ENCODE measurements at places on chromosomes 1 and 21.

DNA sequence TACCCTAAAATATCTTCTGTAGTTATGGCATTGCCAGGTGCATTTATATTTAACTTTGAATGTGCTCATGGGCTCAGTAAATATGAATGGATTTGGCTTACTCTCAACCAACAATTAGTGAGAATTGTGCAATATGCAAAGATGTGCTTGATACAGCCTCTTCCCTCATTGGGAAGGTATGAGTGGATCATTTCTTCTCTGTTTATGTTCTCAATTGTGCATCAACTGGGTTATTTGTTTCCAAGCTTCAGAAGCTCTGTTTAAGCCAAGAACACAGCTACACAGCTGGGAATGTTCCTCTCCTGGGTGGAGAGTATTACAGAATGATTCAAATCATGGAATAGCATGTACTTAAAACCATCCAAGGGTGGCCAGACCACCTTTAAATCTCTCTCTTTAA lies 17.6 kb upstream of the MAP1LC3C start:
- DNase-seq = no peak

DNA sequence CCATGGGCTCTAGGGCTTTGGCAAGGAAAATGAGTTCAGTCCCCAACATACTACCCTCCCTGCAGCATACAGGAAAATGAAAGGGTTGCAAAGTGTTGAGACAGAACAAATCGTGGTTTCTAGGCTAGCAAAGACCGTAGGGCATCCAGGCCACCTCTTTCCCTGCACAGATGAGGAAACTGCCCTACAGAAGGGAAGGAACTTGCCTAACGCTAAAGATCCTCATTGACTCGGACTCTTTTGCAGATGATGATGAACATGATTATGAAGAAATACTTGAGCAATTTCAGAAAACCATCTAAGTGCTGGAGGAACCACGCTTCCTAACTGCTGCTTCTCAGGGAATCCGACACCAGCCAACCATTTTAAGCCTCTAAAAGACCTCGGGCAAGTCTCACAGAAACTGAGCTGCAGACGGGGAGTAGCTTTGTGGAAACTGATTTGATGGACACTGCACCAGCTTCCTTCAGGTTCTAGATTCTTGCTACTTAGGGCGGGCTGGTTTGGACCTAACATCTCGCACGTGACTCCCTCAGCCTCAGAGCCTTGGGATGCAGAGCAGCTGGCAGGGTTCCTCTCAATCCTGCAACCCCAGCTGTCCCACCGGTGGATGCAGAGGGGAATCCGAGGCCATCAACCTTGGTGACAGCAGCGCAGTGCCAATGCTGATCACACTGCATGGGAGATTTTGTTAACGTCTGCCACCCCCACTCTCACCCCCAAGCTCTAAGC lies 13.4 kb downstream of the THEMIS2 start:
- no peak for DNase-seq

GRCh38 chr1:187157115-187157514 lies 328.4 kb downstream of the PLA2G4A start:
- no peak for DNase-seq

GRCh38 chr1:6962996-6963911 lies 178.0 kb downstream of the CAMTA1 start:
- DNase-seq = no peak

- DNase-seq = no peak
Observed at GRCh38 chr21:28063241-28064216, 929.1 kb downstream of the LTN1 start.

- DNase-seq = no peak
Observed at GRCh38 chr1:243234978-243235647, 20.0 kb downstream of the CEP170 start.

DNA sequence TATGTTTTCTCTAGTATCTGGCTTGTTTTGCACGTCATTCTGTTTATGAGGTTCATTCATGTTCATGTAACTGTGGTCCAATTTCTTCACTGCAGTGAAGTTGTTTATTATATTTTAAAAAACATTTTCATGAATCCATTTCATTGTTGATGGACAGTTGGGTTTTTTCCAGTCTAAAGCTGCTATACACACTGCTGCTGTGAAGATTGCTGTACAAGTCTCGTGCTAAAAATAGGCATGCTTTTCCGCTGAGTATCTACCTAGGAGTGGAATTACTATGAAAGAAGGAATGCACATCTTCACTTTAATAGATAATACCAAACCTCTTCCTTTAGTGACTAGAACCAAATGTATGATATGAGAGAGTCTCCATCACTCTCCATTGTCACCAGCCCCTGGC lies 49.0 kb upstream of the ETS2 start:
- no peak for DNase-seq

All from activated CD8-positive, alpha-beta memory T cell treated with anti-CD3 and anti-CD28 coated beads for 4 hours (primary cell).